Fibroblast of lung (primary cell): ENCODE measurements at places on chromosomes 6 and 20.

GRCh38 chr6:112287577-112288225 is 33.3 kb upstream of the LAMA4 start:
- peak; percentile 60 for DNase-seq

DNA sequence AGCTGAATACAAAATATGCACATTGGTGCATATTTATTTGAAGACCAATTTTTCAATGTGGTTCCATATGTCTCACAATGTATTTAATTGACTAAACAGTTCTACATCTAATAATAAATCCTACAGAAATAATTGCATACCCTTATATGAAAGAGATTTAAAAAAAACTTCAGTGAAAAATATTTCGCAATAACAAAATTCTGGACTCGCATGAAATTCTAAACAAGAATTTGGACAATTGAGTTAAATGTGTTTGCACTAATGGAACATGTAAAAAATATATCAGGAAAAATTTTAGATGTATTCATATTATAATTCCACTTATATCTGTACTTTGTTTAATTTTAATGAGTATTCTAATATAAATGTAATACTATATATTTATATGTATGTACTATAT is 1003.1 kb downstream of the EYS start:
- no peak for DNase-seq

- peak; percentile 66 for DNase-seq
Measured at GRCh38 chr6:162379757-162380409, 347.7 kb downstream of the PRKN start.

DNA sequence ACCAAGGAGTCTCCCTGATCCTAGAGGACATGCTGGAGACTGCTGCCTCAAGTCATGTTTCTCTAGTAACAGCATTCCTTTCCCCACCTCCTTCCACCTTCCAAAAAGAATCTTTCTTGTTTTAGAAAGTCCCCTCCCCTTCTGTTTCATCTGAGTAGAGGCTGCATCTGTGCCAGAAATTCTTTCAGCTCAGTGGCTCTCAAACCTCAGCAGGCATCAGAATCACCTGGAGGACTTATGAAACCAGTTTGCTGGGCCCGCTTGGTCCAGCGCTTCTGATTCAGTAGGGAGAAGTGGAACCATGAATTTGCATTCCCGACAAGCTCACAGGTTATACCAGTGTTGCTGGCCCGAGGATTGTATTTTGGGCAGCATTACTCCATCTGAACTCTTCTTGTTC is 55.1 kb downstream of the TMEM200A start:
- DNase-seq = peak; percentile 51

DNA sequence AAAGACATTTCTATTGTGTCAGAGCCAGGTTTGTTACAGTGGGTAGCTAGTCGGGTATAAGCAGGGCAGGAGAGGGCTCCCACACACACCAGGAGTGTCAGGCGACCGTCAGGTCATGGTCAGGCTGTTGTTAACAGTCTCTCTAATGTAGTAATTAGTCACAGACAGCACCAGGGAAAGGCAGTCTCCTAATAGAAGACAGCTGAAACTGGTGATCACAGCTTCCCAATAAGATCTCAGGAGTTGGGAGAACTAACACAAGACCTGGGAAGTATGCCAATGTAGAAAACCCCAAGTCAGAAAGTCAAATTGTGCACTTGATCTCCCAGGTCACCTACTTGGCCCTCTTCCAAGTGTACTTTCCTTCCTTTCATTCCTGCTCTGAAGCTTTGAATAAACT is 53.0 kb upstream of the GPR6 start:
- DNase-seq = peak; percentile 1

- no peak for DNase-seq
Measured at GRCh38 chr6:117915846-117916245, 8.8 kb downstream of the SLC35F1 start.
